ENCODE measurements at places on chromosomes 5 and 9. TPM values are rescaled to one million over a fixed set of nuclear protein-coding genes. Genes with fewer than 3 reads are reported as not detected.

The PCDHGC3 gene
- 90.0 TPM for polyA plus RNA-seq

The TMEM215 gene
- polyA plus RNA-seq, result 0.12 TPM

The SLC35A4 gene
- 78.0 TPM for polyA plus RNA-seq

The HK3 gene
- 0.67 TPM for polyA plus RNA-seq

The PCDHGA2 gene
- polyA plus RNA-seq, result 6.1 TPM

The ZNF454 gene
- 7.0 TPM for polyA plus RNA-seq

The NINJ1 gene
- polyA plus RNA-seq, result 46.8 TPM

- DNase-seq, result no peak
Observed at GRCh38 chr9:123329329-123329955, 26.6 kb upstream of the CRB2 start.

GRCh38 chr9:131411719-131412681 is 18.1 kb downstream of the PRRC2B start:
- DNase-seq, result no peak

DNA sequence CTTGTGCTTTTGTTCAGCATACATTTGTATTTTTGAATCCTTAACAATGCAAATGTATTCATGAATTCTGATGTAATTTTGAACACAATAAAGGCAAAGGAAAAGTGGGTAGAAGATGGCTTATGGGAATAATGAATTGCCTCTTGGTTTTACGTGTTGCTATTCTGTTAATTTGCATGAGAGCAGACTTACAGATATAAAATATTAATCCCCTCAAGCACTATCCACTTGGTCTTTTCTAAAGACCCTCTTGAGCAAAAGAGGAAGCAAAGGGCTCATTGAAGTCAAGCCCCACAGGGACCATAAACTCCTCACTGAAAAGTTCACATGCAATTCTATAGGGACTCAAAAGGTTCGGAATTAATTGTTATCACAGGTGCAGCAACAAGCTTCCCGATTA is 51.9 kb downstream of the OSTF1 start:
- DNase-seq, result no peak

DNA sequence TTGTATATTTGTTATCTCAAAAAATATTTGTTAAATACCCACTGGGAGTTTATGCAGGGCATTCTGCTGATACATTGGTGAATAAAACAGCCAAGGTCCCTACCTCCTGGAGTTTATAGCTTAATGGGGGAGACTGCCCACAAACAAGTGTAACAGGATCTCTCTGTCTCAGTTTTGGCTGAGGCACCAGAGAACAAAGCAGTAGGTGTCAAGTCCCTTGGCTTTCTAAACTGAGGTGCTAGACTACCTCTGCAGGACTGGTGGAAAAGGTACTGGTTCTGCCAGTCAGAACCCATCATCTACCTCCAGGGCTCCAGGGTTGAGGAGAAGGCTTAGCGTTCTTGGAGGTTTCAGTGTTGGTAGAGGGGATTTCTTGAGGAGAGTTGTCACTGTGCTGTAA is 188.4 kb upstream of the ELL2 start:
- DNase-seq, result no peak

DNA sequence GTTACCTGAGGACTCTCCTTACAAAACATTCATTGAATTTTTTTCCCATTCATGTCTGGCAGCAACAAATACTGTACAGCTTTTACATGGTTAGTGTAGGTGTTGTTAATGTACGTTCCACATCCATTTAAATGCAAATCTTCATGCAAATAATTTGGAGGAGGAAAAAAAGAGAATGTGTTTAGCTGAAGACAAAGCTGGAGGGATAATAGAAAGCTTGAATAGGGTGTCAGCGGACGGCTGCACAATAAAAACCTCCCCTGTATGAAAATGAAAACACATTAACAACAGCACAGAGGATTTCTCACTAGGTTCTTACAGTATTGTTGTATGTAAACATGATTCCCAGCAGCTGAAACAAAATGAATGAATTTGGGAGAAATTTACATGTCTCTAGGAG is 231.5 kb downstream of the ZNF608 start:
- no peak for DNase-seq

GRCh38 chr5:168829044-168829443 is 249.9 kb upstream of the PANK3 start:
- no peak for DNase-seq

GRCh38 chr9:91166796-91167366 is 194.8 kb downstream of the AUH start:
- no peak for DNase-seq

DNA sequence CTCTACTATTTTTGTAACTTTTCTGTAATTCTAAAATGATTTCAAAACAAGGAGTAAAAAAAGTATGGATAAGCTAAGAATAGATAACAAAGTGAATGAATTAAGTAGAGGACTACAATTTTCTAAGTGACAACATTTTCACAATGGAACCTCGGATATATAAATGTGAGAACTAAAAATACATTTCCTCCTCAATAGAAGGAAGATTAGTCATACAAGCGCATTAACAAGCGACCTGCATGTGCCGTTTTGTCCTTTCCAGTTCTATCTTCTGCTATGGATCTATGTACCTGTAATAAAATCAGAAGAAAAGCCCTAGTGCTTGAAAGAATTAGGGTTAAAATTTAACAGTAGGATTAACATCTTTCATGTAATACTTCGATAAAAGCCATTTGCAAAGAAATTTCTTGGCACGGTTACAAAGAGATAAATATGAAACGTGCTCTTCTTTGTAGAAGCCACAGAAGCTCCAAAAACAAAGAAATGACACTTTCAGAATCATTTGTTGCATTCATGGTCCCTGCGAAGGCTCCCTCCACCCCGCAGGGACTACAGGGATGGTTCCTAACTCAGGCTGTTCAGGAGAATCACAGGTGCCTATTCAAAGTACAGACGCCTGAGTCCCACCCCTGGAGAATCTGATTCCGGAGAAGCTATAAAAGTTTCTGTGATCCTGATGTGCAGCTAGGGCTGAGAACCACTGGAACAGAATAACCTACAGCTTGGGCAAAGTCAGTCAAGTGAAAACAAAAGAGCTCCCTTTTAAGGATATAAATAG is 216.6 kb upstream of the EFNA5 start:
- no peak for DNase-seq

- no peak for DNase-seq
Observed at GRCh38 chr5:4627929-4628328, 512.2 kb upstream of the ADAMTS16 start.

DNA sequence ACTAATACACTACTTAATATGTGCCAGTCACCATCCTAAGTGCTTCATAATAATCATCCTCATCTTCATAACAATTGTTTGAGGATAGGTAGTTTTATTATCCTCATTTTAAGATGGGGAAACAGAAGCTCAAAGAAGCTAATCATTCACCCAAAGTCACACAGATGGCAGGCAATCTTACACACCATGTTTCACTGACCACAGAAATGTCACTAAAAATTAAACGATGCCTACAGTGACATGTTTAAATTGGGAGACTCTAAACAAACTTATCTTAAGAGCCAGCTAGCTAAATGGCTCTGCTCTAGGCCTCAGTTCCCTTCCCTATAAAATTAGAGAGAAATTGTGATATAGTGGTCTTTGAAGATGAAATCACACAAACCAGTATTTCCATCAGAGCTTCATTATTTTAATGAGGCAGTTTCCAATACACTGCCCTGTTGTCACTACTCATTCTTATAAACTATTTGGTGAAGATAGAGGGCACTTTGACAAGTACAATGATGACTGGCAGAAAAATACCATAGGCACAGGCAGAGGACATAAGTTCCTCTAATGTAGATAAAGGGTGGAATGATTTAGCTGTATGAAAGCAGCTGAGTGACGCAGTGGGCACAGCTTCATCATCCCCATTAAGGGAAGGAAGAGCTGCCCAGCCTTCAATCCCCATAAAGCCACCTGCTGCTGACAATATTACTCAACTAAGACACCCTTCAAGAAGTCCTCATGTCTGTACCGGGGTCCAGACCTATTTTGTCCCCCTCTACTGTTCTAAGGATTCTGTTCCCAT is 224.1 kb downstream of the ACTL7B start:
- no peak for DNase-seq

GRCh38 chr9:27377147-27377807 is 80.3 kb upstream of the EQTN start:
- DNase-seq, result no peak

- no peak for DNase-seq
Observed at GRCh38 chr5:56207537-56207936, 25.6 kb downstream of the ANKRD55 start.

DNA sequence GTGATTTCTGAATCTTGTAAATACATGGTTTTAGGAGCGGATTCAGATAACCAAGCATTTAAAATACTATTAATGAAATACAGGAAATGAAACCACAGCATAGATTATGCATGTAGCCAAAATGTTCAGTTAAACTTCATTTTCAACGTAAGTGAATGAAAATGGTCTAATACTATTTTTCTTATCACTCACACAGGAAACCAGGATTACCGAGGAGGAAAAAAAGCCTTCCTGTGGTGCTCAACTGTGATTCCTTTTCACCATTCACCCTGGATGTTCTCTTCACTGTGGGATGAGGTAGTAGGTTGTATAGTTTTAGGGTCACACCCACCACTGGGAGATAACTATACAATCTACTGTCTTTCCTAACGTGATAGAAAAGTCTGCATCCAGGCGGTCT is 83.4 kb upstream of the ZNF169 start:
- no peak for DNase-seq

DNA sequence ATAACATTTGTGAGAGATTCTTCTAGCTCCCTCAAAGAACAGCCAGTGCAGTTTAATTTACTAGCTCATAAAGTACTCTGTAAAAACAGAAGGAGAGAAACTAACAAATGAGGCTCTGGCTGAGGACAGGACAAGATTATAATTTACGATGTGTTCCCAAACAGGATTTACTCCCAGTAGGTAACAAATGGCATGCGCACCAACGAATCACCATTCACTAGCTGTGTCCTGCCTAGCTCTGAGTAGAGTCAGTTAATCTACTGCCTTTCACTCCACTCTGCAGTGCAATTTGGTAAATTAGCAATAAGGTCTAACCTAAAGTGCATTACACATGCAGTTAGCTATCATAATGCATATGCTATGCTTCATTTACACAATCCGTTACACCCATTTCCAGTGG is 497.4 kb upstream of the CCNG1 start:
- DNase-seq, result peak; percentile 33

DNA sequence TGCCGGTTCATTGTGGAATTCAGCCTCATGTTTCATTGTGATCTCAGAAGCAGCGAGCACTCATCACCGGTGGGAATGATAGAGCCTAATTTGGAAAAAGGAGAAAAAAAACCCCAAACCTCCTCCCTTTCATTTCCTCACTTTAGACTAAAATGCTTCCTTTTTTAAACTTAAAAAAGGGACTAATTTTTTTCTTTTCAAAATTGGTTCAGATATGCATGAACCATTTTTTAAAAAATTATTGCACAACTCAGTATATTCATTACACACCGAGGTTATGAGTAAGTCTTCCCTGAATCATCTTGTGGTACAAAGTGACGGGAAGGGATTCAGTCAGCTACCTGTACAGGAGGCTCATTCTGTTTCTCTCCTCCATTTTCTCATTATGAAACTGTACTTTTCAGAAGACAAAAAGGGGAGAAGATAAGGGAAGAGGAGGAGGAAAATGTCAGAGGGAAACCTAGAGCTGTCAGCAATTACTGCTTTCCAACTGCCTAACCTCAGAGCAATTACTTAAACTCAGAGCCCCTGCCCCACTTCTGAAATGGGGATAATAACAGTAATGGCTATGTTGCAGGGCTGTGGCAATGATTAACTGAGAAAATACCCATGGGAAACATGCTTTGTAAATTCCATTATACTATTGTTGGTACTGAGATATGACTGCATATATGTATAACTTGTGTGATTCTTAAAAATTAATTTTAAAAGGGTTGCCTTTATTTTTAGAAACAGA is 24.0 kb downstream of the GALNT10 start:
- no peak for DNase-seq

GRCh38 chr9:120161776-120162175 is 418.2 kb downstream of the CDK5RAP2 start:
- DNase-seq, result no peak

GRCh38 chr5:136315667-136316066 is 49.7 kb downstream of the TRPC7 start:
- no peak for DNase-seq

GRCh38 chr9:34887841-34888240 is 70.2 kb upstream of the PHF24 start:
- DNase-seq, result no peak

GRCh38 chr9:90271707-90272106 is 370.9 kb downstream of the DIRAS2 start:
- no peak for DNase-seq

GRCh38 chr9:77218612-77219011 is 41.3 kb downstream of the VPS13A start:
- DNase-seq, result no peak

DNA sequence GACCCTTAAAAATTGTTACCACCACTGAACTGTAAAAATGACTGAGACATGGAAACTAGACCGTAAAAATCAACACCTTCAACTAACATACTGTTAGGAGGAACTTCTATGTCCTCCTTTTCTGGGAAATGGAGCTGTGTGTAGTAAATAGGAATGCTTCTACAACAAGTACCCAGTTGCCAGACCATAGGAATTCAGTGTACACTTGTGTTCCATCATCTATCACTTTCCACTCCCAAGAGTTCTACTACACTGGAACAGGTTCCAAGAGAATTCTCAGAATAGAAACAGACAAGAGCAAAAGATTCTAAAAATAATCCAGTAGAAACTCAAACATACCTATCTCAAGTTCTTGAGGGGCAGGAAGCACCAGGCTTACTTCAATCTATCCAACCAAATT is 23.6 kb downstream of the UBAP2 start:
- DNase-seq, result no peak

All from renal cortex interstitium (tissue), 15 donors.